ENCODE measurements at places on chromosomes 2 and 18.

- no peak for DNase-seq
Observed at GRCh38 chr2:26618611-26619010, 22.6 kb downstream of the CIB4 start.

- DNase-seq, result no peak
Observed at GRCh38 chr2:43201497-43201896, 24.9 kb downstream of the ZFP36L2 start.

- no peak for DNase-seq
Observed at GRCh38 chr2:38077431-38077769, 1.4 kb upstream of the CYP1B1 start.

DNA sequence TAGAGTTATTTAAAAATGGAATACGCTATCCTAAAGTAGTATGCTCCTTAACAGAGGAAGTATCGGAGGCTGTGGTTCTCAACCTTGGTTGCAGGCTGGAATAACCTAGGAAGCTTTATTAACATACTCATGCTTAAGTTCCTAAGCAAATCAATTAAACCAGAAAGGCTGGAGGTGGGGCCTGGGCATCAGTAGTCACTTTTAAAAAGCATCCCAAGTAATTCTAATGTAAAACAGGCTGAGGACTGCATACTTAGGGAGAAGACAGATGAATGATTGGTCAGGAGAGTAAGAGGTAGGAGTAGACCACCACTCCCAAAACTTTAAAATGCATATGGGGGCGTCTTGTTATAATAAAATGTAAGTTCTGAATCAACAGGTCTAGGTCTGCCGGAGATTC lies 15.3 kb downstream of the ACAA2 start:
- no peak for DNase-seq

DNA sequence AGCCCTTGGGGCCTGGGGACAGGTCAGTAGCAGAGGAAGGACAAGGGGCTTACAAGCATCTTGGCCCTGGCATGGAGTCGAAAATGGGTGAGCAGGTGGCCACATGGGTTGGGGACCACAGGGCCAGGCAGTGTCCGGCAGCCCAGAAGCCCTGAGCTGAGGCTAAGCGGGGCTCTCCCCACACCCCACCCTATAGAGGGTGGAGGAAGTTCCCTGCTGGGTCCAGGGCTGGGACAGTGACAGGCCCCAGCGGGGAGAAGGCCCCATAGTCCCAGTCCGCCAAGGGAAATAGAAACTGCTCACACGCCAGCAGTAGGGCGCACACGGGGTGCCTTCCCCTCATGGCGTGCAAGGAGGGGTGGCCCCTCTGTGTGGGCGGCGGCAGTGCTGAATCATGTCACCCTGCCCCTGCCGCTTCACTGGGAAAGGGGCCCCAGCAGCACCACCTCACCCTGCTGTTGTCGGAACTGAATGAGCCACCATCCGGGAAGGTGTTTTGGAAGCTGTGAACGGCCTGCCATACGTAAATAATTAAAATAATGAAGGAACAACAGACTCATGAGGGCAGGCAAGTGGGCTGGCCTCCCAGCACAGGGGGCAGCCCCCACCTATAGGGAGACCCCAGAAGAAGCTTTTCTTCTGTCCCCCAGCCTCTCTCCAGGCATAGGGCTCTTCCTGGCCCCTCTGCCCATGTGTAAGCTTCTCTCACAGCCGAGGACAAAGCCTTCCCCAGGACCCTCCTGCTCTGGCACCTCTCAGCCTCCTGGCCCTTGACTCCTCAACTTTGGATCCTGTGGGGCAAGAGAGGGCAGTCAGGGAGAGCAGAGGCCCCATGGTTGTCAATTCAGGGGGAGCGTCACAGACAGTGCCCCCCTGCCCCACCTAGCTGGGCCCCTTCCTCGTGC lies 12.7 kb upstream of the DUSP2 start:
- peak; percentile 66 for DNase-seq

DNA sequence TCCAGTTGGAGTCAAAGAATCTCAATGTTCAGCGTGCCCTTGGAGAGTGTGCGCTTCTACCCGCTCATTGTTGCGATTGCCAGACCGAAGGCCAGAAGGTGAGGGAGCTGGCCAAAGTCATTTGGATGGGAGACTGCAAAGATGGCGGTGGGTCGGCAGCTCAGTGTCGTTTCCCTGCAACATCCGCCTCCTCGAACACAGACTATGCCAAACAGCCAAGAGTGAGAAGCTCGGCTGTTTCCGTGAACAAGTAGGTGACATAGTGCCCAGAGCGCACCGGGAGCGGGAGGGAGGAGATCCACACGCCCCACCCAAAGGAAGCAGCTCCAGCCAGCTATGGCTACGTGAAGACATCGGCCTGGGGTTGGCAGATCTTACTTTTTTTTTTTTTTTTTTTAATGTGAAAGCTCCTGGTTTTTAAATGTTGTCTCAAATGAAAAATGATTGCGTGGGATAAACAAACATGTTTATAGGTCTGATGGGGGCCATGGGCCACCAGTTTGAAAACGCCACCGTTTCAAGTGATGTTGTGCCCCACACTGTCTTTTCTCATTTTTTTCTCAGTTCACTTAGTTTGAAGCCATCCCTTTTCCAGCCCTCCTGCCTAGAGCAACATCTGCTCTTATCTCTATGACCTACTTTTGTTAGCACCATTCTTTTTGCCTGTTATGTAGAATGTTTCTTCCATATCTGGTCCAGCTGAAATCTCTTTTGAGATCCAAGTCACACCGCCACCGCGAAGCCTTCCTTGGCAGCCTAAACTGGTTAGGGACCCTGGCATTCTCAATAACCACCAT lies 682.4 kb downstream of the RNF144A start:
- no peak for DNase-seq

DNA sequence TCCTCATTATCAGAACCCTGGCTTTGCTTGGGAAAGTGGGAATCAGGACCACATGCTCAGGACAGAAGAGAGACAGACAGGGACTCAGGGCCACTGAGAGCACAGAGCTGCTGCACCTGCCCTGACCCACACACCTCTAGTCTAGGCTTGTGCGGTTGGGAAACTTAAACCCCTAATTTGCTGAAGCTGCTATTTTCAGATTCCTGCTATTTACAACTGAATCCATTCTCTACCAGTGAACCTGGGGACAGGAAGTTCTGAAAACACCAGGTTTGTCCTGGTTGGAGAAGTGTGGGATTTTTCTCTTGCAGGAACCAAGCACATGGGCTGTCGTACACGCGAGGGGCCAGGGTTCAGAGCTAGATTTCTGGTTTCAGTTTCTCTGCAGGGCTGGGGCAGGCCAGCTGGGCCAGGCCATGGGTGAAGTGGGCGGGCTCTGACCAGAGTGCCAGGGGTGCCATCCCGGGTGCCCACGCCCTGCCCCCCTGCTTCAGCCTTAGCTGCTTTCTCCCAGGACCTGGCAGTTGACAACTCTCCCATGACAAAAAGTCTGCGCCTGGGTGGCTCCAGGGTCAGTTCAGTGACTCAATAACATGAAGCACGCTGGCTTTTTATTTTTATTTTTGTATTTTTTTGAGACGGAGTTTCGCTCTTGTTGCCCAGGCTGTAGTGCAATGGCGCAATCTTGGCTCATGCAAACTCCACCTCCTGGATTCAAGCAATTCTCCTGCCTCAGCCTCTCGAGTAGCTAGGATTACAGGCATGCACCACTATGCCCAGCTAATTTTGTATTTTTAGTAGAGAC lies 51.3 kb upstream of the SLC1A4 start:
- no peak for DNase-seq

- no peak for DNase-seq
Observed at GRCh38 chr2:143175438-143175837, 46.2 kb downstream of the ARHGAP15 start.

GRCh38 chr18:11724781-11725180 lies 35.7 kb downstream of the GNAL start:
- no peak for DNase-seq

DNA sequence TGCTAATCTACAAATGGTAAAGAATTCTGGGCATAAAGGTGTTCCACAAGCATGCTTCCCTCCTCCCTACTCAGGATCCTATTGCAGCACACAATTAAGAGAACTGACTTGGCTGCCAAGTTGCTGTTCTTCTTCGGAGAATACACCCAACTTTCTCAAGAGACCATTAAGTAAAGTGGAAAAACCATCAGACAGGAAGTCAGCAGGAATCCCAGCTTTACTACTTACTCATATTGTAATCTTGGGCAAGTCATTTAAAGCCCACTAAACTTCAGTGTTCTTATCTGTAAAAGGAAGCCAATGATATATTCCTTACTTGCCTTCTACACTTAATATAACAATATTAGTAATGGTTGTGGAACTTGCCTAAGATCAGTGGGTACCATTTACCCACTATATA lies 37.8 kb downstream of the PSTPIP2 start:
- DNase-seq, result no peak

DNA sequence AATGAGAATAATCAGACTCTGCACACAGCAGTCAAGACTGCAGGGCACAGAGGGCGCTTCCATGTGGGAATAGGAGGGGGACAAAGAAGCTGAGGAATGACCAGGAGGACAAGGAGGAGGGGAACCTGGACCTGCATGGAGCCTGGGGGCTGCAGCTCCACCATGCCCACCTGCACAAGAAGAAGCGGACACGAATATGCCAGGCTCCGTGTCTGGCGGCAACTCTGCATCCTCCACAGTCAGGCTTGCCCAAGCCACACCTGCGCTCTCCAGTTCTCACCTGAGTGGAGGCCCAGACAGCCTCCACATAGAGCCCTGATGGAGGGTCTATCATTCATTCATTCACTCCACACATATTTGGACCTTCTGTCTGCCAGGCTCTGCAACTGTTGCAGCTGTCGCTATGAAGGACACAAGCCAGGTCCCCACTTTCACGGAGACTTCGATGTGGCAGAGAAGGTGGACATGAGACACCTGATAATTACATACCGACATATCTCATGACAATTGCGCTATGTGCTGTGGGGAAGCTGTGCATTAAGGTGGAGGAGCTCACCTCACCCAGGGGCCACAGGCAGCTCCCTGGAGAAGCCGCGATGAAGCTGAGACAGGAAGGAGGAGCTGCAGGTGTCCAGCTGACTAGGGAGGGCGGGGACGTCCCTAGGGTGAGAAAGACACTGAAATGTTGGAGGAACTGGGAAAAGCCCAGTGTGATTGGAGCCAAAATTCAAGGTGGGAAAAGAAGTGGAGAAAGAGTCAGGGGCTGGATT lies 159.2 kb downstream of the INHBB start:
- DNase-seq, result no peak

DNA sequence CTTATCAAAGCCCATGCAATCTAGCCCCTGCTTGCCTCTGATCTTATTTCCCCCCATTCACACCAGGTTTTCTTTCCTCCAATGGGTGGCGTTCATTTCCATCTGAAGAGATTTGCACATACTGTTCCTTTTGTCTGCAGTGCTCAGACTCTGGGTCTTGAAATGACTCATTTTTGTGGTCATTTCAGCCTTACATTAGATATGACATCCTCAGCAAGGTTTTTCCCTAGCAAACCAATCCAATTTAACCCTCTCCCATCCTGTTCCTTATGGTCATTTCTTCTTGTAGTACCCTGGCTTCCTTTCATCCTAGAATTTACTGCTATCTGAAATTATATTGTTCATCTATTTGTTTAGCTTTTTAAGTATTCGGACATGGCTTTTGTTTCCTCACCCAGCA lies 42.5 kb upstream of the SCN1A start:
- no peak for DNase-seq
